Large intestine (tissue), 12 donors: ENCODE measurements at places on chromosomes 3 and 15. TPM values are rescaled to one million over a fixed set of nuclear protein-coding genes. Genes with fewer than 3 reads are reported as not detected.
A peak's percentile ranks its signal among the peaks of the same experiment; 100 is the strongest.

GRCh38 chr3:5462086-5462485 lies 274.6 kb downstream of the EDEM1 start:
- no peak for DNase-seq

GRCh38 chr3:129606636-129607390 lies at the start of gene PLXND1:
PLXND1 (minus strand) TSS chr3:129606676; CDS start chr3:129606639, 37 bp downstream.
- no peak for DNase-seq

DNA sequence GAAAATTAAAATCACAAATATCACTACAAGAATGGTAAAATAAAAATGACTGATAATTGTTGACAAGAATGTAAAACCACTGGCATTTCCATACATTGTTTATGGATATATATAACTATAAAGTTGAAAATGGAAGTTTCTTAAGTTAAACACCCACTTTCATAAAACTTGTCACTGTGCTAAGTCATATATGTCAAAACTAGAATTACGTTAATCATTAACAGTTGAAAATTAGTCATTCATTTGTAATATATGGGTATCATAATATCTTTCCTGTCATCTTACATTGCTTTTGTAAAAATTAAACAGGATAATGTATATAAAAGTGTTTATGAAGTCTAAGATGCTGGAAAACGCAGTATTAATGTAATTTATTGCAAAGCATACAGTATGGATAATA lies 1398.6 kb upstream of the ALCAM start:
- no peak for DNase-seq

DNA sequence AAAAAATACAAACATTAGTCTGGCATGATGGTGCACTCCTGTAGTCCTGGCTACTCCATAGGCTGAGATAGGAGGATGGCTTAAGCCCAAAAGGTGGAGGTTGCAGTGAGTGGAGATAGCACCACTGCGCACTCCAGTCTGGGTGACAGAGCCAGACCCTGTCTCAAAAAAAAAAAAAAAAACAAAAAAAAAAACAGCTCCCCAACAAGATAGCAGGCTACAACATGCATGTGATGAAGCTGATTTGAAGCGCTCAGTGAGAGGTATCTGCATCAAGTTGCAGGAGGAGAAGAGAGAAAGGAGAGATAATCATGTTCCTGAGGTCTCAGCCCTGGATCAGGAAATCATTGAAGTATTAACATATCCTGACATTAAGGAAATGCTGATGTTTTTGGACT lies 608 bp upstream of the PPCDC start:
- DNase-seq: no peak

DNA sequence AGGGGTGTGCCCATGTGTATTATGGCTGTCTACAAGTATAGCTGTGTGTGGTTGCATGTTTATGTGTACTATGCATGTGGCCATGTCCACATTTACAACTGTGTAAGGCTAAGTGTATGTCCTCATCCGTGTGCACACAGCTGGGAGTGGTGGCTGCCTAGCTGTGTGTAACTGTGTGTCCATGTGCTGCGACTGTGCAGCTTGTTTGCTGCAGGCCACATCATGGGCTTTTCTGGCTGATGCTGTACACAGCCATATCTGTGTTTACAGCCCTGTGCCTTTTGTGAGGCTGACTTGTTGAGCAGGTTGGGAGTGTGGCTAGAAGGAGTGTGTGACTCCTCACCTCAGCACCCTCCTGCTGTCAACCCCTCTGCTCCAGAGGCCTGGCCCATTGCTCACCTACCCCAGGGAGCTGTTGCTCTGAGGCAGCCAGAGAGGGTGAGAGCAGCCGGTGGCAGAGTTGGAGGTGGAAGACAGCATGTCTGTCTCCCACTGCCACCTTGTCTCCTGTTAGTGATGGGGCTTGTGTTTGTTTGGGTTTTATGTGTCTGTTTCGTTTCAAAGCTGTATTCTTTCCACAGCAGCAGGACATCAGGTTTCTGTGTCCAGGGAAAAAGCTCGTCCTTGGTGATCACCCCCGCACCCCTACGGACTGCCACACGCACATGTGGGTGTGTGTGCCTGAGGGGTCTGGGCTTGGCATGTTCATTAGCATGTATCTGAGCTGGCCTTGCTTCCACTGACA lies 1.4 kb upstream of the GRM2 start:
- DNase-seq: no peak

DNA sequence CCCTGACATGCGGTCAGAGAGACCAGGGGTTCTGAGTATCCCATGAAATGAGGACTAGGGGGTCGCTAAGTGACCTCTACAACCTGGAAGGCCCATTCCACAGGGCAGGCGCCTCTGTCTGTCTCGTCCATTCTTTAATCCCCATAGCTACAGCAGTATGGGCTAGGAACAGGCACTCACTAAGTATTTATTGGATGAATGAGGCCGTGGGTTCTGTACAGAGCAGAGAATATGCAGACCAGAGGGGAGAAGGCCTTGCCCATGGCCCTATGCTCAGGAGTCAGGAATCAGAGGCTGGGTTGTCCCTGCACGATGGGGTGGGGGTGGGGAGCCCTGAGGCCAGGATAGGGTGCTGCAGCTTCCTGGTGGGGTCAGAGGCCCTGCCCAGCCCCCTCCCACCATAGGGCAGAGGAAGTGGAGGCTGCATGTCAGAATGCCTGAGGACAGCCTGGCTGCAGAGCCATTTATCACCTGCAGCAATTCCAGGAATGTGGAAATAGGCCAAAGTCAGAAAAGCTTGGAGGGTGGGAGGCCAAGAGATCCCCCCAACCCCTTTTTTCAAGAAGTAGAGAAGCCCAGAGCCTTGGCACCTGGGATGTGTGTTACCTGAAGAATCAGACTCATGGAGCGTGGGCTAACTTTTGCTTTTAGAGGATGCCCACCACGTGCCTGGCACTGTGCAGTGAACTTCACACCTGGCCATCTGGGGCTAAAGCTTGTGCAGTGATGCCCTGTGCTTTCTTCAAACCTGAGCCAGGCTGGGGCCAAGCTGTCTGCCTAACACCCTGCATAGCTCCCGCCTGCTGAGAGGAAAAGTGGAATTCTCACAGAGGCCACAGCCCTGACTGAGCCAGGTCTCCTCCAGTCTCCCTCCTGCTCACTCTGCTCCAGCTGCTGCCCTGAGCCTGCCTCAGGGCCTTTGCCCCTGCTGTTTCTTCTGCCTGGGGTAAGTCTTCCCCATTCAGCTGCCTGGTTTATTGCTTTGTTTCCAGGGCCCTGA lies 109.4 kb downstream of the WNT7A start:
- peak; percentile 45 for DNase-seq

- DNase-seq: no peak
These were observed 423.1 kb downstream of the CNTN6 start for GRCh38 chr3:1515882-1516281.

GRCh38 chr3:10338591-10339353 lies 17.9 kb upstream of the SEC13 start:
- peak; percentile 83 for DNase-seq

DNA sequence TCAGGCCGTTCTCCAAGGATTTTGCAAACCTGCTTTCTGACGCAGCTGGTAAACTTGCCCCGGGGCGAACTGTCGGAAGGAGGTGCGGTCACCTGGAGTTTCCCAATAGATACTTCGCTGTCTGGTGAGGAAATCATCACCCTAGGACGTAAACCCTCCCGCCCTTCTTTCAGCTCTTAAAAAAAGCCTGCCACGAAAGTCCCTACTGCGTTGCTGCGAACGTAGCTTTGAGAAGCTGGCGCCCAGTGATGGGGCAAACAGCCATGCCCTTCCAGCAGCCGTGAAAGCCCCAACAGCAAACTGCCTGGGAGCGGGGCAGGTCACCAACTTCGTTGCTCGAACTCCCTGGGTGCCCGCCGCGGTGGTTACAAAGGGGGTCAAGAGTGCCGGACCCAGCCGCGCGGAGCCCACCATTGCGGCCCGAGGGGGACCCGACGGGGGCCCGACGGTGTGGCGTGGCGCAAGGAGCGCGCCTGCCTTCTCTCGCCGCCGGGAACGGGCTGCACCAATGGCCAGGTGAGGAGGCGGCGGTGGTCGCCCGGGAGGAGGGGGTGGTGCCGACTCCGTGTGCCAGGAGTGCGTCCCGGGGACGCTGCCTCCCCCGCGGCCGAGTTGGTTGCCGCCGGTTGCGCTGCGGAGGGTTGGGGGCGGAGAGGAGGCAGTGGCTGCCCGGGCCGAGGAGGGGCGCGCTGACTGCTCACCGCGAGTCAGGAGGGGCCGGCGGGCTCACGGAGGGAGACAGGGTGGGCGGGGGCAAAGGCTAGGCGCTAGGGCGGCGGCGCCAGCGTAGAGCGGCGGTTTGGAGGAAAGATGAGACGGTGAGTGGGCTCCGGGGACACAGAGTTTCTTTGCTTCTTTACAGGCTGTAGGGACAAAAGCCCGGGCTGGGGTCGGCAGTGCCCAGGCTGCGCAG lies at the start of gene PHLDB2:
Gene PHLDB2 (plus strand): TSS at position 205 of the 913 bp plus-strand sequence. CDS start 24,813 bp downstream, outside the sequence.
- peak; percentile 85 for DNase-seq

GRCh38 chr3:183515968-183516851 lies 39.3 kb downstream of the KLHL6 start:
- peak; percentile 17 for DNase-seq

- DNase-seq: no peak
These were observed 7.1 kb downstream of the SEMA3F start for GRCh38 chr3:50162034-50162883.

DNA sequence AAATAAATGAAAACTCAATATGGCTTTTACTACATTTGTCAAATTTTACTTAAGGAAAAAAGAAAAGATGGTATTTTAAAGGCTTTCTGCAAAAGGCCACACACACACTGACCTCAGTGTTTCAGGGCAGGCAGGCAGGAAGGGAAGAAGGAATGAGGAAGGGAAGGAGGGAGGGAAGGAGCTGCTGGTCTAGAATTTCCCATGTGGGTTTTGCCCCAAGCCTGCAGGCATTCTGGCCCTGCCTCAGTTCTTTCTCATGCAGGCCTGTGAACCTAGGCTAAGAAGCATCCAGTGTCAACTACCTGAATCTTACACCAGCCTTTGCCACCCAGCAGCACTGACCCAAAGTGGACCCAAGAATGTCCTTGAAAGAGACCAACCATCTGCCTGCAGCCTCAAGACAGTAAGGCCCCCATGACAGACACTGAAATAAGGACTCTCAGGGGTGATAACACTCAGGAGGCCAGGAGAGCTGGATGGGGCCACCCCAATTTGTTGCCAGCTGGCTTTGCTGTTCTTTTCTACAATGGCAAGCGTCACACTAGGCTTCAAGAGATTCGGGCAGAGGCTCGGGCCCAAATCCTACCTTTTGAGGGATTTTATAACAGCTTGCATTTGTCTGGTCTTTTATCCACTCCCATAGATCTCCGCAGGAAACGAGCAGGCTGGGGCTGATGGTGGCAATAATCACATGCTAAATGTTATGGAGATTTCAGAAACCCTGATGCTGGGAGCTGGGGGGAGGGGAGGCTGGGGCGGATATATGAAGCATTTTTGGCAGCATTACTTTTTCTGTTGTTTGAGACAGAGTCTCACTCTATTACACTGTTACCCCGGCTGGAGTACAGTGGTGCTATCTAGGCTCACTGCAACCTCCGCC lies 51.4 kb downstream of the XXYLT1 start:
- no peak for DNase-seq

- no peak for DNase-seq
These were observed 42.6 kb downstream of the ZNF148 start for GRCh38 chr3:125332504-125332903.

DNA sequence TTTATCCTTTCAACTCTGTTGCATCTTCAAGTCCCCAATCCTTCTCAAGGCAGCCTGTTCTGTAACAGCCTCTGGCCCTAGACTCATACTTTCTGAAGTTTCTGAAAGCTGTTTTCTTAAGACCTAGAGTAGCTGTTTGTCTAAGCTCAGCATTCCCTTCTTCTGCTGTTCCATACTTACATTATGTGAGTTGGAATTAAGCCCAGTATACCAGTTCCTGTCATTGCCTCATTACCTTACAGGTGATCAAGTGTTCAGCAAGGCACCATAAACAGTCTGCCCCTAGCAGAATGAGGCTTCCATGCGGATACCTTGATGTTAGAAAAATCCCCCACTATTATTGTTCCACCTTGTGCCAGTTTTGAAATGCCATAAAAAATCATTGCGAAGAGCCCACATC lies 180.6 kb downstream of the PLCL2 start:
- DNase-seq: no peak

DNA sequence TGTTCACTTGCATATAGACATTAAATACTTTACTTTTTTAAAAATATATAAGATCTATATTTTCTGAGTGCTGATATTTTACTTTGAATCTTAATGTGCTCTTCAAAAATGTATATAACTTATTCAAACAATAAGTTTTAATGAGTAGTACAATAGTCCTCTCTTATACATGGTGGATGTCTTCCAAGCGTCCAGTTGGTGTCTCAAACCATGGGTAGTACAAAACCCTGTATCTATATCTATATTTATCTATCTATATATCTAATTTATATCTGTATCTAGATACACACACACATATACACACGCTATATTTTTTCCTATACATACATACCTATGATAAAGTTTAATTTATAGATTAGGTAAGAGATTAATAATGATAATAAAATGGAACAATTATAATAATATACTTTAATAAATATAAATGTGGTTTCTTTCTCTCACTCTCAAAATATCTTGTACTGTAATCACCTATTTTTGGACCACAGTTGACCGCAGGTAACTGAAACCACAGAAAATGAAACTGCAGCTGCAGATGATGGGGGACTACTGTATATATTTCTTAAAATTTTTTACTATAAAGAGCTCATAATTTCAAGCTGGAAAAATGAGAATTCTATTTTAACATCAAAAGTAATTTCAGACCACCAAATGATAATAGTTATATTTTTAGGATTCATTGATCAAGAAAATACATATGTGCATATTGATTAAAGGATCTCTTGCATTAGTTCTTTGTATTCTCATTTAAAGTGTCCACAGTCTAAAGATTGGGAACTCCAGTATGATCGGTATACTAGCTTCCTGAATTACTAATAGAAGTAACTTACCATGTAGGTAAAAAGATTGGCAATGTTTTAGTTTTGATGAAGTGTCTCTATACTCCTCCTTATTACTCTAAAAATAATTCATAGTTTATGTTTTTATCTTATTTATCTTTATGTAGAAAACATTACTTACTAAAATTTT lies 215.1 kb upstream of the MLF1 start:
- DNase-seq: no peak

GRCh38 chr3:11591391-11592282 lies 52.1 kb downstream of the VGLL4 start:
- DNase-seq: peak; percentile 40

DNA sequence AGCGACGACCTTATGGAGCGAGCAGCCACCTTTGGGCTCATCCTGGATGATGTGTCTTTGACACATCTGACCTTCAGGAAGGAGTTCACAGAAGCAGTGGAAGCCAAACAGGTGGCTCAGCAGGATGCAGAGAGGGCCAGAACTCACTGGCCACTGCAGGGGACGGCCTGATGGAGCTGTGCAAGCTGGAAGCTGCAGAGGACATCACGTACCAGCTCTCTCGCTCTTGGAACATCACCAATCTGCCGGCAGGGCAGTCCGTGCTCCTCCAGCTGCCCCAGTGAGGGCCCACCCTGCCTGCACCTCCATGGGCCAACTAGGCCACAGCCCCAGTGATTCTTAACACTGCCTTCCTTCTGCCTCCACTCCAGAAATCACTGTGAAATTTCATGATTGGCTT lies 10.4 kb downstream of the NR1I2 start:
- no peak for DNase-seq

- DNase-seq: no peak
These were observed 163.2 kb downstream of the MINAR1 start for GRCh38 chr15:79595306-79595705.

ACSBG1 gene
- polyA plus RNA-seq: 1.1 TPM

C3orf85 gene
- 95.5 TPM for polyA plus RNA-seq

SERPINI2 gene
- 0.09 TPM for polyA plus RNA-seq

SAXO2 gene
- polyA plus RNA-seq: 2.8 TPM

THUMPD3 gene
- polyA plus RNA-seq: 40.6 TPM
